Stimulated activated naive B cell treated with anti-CD40 and anti-IgM and Interleukin-4, amounts not matched to agents 10 μg/mL and 1 μg/mL and 100 μg/mL, for 72 hours (primary cell): ENCODE measurements at places on chromosomes 3 and 15.
A peak's percentile ranks its signal among the peaks of the same experiment; 100 is the strongest.

GRCh38 chr3:119681279-119681678 lies 4.1 kb upstream of the COX17 start:
- DNase-seq = no peak

GRCh38 chr3:119161240-119161639 lies 12.2 kb upstream of the UPK1B start:
- DNase-seq = no peak

DNA sequence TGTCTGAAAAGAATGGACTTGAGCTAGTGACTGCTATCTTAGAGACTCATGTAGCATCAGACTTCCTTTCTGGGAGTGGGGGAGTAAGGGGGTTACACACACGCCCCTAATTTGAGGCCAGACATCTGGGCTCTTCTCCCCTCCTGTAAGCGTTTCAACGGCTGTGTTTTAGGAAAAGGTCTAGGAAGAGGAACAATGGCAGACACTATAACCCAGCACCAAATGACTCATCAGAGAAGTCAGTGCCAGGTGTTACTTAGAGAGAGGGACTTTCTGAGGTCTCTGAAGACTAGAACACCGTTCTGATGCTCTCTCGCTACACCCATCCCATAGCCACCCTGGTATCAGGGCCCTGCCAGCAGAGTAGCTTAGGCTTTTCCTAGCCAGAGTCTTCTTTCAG lies 65.5 kb downstream of the SSUH2 start:
- DNase-seq = no peak

DNA sequence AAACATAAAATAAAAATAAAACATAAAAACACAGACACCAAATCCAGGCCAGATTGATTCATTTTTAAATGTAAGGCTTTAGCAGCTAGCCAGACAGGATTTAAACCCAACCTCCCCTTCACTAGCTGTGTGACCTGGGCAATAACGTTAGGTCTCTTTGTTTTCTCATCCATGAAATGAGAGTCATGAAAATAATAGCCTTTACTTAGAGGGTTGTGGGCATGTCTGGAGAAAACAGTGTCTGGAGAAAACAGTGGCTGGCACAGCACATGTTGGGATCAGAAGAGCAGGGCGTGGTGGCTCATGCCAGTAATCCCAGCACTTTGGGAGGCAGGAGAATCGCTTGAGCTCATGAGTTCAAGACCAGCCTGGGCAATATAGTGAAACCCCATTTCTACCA lies 1.9 kb upstream of the DPPA4 start:
- no peak for DNase-seq

DNA sequence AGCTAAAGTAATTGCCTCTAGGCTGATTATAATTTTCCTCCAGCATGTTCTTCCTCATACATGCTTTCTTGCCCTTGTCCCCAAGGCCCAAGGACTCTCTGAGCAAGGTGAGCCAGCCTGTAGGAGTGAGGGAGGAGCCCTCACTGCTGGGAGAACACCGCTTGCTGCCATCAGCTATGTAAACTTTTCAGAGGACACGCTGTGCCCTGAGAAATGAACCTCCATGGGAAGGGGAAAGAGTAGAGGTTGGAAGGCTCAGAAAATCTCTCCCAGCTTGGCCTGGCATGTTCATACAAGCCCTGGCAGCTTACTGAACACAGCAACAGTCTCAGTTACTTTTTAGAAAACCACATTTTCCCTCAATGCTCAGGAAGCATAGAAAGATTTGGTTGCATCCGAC lies 103.0 kb upstream of the SLC24A5 start:
- DNase-seq = no peak

DNA sequence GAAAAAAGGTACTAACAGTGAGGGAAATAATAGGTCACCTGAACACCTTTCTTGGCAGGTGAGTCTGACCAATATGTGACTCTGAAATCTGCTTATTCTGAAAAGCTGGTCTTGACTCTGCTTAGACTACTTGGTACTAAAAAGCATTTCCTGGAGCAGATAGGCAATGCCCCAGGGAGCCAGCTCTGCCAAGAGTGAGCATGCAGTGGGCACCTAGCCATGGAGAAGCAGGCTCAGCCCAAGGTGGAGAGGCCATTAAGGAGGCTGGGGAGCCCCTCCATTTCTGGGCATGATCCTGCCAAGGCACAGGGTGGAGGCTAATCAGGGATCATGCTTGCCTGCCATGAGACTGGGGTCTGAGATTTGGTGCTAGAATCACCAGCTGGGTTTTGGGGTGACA lies 1.6 kb upstream of the LTF start:
- no peak for DNase-seq

DNA sequence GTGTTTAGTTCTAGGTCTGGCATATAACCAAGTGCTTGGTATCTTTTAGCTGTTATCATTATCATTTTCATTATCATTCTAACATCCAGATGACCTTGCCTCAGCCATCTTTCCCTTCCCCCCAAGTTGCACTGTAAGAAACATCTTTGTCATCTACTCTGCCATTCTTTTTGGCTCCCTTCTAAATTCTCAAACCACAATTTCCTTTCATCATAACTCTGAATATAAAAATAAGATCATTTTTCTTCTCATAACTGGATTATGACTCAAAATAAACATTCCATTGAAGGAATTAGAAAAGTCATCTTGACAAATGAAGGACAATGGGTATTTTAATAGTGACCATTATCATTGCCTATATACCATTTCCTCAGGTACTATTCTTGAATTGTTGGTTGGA lies 786.2 kb downstream of the AGBL1 start:
- DNase-seq = no peak

DNA sequence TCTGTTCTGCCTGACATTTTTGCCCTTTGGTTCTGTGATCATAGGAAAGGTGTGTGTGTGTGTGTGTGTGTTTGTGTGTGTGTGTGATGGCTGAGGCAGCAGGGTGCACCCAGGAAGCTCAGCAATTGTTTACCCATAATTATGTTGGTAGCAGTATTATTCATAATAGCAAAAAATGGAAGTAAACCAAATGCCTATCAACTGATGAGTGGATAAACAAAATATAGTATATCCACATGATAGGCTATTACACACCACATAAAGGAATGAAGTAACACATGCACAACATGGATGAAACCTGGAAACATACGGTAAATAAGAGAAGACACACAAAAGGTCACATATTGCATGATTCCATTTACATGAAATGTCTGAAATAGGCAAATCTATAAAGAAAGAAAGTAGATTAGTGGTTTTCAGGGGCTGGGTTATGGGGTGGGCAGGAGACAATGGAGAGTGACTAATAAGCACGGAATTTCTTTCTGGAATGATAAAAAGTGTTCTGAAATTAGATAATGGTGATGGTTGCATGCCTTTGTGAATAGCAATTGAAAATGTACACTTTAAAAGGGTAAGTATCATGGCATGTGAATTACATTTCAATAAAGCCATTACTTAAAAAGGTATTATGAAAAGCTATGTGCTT lies 167.2 kb downstream of the POLR2M start:
- DNase-seq = no peak

- DNase-seq = no peak
These were observed 34.8 kb upstream of the CTSH start for GRCh38 chr15:78979456-78980320.

DNA sequence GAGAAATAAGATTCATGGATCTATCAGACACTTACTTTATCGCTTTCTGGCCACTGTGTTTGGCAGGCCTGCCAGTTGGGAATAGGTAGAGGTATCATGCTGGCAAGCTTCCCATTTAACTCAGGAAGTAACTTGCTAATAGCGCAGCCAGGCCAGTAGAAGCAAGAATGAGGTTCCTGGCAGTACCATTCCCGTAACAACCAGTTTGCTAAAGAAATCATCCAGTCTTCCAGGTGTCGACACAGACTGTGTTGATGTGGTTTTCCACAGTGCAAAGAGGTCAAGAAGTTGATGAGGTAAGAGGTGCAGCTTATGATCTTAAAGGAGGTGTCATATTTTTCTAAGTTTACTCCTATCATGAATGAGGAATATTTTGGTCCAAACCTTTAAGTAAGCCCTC lies 46.2 kb downstream of the DPH6 start:
- DNase-seq = no peak

DNA sequence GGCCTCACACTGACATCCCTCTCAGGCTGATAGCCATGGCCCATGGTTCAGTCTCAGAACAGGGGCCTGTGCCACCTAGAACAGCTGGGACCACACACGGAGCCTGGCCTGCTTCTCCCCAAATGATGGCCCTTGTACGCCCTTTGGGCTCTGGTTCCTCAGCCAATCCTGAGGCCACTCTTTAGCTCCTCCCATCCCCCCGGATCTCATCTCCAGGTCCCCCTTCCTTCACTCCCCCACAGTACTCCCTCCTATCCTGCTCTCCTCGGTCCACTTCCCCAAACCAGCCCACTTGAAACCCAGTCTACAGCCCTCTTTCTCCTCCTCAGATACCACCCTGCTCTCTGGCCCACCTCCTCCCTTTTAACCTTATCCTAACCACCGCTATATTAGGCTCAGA lies 17.8 kb upstream of the ZFYVE19 start:
- no peak for DNase-seq

DNA sequence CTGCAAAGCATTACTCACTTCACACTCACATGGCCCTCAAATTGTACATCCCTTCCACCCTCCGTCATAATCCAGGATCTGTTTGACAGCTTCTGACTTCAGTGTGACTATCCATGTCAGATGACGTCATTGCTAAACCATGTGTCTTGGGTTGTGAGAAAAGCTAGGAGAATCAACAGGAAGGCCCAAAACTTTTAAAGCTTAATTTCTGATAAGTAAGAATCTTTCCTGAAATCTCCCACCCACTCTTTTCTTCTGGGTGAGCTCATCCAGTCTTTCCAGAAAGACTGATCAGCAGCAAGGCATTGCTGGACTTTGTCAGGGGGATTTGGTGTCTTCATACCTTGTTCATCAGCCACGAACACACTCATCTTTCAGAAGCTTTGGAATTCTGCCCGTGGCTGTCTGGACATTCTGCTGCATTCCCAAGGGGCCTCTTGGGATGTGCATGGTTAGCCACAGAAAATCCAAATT lies 11.5 kb upstream of the LMCD1 start:
- DNase-seq = no peak

GRCh38 chr3:49025005-49025792 lies 3.3 kb downstream of the NDUFAF3 start:
- DNase-seq = peak; percentile 78

DNA sequence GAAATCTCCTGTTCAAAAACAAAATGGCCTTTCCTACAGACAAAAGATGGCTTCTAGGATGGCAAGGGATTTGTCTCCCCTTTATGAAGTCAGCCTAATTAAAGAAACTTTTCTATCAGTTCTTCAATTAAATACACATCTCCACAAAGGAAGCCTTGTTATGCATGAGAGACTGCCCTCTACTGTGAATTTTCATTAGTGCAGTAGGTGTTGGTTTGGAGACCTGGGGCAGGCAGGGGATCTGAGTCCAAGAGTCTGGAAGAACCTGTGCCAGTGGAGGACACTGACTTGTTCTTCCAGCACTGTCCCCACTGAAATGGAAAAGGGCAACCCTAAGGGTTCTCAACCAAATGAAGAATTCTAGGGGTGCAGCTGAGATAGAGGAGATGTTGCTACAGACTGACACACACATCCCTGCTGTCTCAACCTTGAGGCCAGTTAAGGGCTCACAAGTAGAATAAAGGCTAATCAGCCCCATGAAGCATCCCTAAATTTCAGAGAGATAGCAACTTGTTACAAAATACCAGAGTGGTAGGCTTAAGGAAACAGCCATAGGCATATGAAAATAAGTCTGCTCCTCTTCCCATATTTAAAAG lies 174.0 kb upstream of the PRICKLE2 start:
- no peak for DNase-seq

DNA sequence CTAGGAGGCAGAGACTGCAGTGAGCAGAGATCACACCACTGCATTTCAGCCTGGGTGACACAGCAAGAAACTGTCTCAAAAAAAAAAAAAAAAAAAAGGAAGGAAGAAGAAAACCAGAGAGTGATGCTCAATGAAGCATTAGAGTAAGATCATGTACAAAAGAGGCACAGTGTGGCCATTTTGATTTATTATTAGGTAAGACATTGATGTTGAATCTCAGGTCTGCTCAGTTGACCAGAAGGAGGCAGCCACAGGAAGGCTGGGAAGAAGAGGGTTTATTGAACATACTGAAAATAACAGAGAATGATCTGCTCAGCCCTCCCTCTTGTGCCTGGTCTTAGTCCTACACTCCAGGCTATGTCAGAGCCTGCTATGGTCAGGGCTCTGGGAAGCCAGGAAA lies 15.6 kb downstream of the LRRK1 start:
- no peak for DNase-seq

GRCh38 chr3:53101956-53102355 lies 28.3 kb downstream of the RFT1 start:
- no peak for DNase-seq

DNA sequence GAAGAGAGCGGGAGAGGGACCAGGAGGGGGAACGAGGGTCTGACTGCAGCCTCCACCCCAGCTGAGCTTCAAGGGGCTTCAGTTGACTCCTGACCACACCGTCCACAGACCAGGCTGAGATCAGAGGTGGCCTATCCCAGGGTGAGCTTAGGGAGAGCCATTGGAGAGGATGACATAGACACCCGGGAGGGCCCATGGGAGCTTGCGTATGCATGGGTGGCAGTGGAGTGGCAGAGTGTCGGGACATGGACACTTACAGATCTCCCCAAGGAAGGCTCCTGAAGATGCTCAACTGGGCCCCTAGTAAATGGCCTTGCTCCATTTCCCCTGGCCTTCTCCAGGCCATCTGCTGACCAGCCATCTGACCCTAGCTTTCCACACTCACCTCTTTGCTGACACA lies 12.6 kb upstream of the ALAS1 start:
- DNase-seq = no peak

GRCh38 chr3:9750556-9751411 lies 1.0 kb downstream of the OGG1 start:
- no peak for DNase-seq

GRCh38 chr3:85922374-85922773 lies 963.6 kb downstream of the CADM2 start:
- no peak for DNase-seq

DNA sequence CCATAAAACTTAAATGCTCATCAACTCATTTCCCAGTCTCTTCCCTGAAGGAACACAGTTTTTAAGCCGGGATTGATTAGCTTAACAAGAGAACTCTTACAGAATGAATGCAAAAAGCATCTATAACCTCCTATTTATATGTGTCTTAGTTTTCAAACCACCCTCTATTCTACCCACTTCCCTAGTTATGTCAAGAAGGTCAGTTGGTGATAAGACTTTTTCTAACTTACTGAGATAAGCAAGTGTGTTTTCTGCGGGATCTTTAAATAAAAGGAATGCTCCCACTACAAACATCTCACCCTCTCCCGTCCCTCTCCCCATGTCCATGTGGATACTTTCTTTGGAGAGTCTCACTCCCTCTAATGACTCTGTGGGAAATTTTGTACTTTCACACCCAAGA lies 218.5 kb downstream of the SV2B start:
- DNase-seq = no peak

GRCh38 chr15:58438956-58439355 lies 7.2 kb downstream of the LIPC start:
- DNase-seq = no peak
